ENCODE measurements at places on chromosomes 13 and 19.

GRCh38 chr13:105063676-105064075, 1471.8 kb downstream of the EFNB2 start:
- DNase-seq, result no peak

- no peak for DNase-seq
Measured at GRCh38 chr13:20294497-20294896, 62.4 kb upstream of the GJB6 start.

- no peak for DNase-seq
Measured at GRCh38 chr19:38061294-38061693, 154.3 kb downstream of the SIPA1L3 start.

DNA sequence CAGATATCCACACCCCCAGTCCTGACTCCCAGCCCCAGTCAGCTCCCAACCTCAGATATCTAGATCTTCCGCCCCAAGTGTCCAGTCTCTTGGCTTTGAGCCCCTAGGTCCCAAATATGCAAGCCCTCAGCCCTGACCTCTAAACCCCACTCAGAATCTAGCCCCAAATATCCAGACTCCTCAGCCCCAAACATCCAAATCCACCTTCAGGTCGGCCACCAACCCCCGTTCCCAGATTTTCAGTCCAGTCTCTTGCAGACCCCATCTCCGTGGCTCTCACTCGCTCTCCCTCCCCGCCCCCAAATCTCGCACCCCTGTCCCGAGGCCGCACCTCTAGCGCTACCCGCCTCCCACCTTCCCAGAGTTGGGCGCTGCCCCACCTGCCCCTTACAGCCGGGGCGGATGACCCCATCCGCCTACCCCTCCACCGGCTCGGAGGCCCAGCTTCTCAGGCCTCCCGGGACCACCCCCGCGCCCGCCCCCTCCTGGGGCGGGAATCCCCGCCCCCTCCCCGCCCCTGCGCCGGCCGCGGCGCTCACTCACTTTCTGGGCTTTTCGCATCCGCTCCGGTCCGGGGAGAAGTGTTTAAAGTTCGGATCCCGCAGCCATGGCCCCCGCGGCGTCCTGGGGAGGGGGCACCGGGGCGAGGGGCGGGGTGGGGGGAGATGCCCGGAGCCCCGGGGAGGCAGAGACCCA, 604 bp downstream of the ERFL start:
- no peak for DNase-seq

DNA sequence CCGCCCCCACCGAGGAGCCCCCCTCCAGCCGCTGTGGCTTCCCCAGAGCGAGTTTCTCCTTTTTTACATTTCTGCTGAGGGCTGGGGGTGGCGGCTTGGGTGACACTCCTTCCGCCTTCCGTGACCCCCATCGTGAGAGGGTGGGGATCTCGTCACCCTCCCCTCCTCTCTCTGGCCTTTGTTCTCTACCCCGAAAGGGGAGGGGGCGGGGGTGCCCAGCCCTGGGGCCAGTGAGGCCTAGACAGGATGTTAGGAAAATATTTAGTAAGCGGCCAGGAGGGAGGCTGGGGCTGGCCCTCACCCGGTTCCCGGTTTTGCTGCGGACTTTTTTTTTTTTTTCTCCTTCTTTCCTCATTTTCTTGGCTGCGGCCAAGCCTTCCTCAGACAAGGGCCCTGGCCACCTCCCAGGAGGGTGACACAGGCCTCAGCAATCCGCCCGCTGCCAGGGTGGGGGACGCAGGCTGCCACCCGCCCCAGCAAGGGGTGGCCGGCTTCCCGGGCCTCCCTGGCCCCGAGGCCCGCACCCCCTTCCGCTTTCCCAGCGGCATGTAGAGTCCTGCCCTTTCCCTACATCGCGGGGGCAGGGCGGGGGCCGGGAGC, 3.9 kb downstream of the MIDN start:
- DNase-seq, result peak; percentile 91

DNA sequence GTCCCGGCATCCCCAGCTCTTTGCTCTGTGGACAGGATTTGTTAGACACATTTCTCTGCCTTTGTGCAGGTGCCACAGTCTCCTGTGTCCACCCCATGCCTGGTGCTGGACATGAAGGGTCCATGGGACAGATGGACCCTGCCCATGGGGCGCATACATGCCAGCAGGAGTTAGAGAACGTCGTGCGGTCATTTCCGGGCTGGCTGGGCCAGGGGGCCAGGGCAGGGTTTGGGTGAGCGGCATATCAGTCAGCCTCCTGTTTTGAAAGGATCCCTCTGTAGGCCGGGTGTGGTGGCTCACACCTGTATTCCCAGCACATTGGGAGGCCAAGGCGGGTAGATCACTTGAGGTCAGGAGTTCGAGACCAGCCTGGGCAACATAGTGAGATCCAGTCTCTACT, 11.0 kb downstream of the KLHL26 start:
- DNase-seq, result no peak

DNA sequence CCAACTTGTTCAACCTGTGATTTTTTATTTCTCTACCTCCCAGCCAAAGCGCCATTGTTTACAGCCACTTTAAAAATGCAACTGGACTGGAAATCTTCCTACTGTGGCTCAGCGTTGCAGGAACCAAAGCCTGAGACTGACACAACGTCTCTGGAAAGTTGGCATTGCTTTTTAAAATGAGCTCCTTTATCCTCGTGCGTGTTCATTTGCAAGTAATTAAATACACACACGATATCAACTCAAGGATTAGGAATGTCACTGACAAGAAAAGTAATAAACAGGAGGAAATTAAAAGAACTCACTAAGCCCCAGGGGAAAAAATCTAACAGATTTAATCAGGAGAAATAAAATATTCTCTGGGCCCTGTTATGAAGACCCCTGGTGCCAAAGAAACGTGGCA, 184.6 kb upstream of the IRS2 start:
- no peak for DNase-seq

DNA sequence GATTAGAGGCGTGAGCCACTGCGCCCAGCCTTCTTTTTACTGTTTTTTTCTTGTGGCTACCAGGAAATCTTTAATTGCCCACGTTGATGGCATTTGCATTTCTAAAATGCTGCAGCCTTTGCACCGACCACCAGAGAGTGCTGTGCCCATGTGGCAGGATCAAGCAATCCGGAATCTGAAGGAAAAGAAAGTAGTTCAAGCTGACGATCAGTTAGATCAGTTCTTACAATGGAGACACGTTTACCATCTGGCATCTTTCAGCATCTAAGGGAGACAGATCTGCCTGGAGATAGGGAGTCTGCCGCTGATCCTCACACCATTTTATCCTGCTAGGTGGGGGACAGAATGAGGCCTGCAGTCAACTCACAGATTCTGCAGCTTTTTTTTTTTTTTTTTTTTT, 19.9 kb downstream of the TINCR start:
- no peak for DNase-seq

DNA sequence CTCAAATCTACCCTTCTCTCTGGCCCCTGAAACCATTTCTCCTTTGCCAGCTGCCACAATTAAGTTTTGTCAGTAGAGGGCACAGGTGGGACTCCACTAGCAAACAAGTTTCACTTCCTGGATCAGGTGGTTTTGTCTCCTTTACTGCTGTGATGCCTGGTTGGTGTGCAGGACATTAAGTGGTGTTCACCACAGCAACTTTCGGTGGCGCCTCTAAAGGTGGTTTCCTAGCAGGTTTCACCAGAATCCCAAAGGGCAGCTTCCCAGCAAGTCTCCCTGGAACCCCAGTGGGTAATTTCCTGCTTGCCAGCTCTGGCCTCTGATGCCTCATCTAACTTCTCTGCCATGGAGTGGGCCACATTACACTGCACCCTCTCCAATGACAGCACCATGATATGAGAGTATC, 16.6 kb downstream of the MED4 start:
- no peak for DNase-seq

GRCh38 chr13:19890030-19890429, 26.6 kb upstream of the ZMYM5 start:
- DNase-seq, result no peak

- no peak for DNase-seq
Measured at GRCh38 chr13:66216728-66217127, 1013.4 kb downstream of the PCDH9 start.

DNA sequence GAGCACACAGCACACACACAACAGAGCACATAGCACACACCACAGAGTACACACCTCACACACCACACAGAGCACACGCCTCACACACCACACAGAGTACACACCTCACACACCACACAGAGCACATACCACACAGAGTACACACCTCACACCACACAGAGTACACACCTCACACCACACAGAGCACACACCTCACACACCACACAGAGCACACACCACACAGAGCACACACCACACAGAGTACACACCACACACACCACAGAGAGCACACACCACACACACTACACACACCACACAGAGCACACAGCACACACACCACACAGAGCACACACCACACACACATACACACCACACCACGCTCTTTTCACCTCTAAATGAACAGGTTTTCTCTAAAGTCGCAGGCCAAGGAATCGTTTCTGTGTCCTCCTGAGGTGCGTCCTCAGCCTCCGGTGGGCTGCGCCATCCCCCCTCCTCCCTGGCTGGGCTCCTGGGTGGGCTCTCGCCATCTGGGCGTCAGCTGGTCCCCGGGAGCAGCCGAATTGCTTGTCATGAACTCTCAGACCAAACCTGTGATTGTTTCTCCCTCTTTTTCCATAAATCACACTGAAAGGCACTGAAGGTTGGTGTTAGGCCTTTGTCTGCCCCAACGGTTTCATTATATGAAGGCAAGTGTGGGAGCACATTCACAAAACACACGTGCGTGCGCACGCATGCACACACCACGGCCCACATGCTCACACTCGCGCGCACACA, 37.4 kb downstream of the TMEM255B start:
- DNase-seq, result no peak

GRCh38 chr13:86585835-86586234, 786.6 kb upstream of the SLITRK6 start:
- no peak for DNase-seq

DNA sequence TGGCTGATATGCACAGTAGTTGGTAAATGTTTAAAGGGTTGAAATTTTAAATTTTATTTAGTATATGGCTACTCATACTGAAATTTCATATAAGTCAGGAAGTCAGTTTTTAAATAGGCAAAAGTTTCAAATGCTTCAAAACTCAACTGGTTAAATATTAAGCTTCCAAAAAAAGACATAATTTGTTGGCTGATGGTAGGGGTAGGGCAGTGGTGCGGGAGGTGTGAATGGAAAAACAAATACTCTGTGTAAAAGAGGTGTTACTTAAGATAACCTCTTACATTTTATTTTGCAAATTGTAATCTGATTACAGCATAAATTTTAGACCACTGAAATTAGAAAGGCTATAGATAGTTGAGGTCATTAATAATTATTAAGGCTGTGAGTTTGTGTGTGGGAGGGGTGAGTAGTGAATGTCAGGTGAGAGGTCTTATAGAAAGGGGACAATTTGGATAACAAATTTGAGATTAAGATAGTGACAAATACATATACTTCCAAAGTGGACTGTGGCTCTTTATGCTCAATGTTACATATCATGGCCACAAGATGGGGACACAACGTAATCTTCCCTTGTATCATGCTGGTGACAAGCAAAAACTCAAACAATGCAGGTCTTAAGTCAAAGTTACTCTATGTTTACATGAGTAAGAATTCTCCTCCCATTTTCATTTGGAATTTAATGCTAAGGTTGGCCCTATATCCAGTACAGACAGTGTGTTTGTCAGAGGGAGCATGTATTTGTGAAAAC, 36.6 kb upstream of the OXGR1 start:
- DNase-seq, result no peak

GRCh38 chr13:30466841-30467252, 1.1 kb upstream of the HMGB1 start:
- no peak for DNase-seq

- no peak for DNase-seq
Measured at GRCh38 chr13:60210510-60211330, 47.0 kb upstream of the DIAPH3 start.

- no peak for DNase-seq
Measured at GRCh38 chr19:11338569-11339253, 746 bp downstream of the RAB3D start.

DNA sequence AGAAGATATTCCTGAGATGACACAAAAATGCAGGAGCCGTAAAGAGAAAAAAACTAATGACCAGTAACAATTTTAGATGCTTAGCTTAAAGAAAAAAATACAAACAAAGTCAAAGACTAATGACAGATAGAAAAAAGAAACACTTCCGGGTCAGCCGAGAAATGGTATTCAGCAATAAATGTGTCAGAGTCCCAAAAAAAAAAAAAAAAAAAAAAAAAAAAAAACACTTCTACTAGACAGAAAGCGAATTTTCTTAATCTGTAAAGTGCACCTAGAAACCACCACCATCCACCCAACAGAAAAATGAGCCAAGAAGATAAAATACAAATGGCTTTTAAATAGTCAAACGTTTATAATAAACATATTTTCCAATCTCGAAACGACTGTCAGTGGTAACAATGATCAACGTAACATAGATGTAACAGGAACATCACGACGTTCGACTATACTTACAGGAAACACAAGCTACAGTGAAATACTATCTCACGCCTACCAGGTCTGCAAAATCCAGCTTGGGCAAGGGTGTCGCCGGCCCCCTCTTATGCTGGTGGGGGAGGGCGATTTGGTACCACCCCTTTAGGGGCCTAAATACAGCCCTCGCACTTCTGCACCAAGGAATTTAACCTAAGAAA, 10.6 kb downstream of the ABHD17A start:
- DNase-seq, result no peak

GRCh38 chr13:101178406-101178805, 237.9 kb downstream of the NALCN start:
- DNase-seq, result peak; percentile 24

DNA sequence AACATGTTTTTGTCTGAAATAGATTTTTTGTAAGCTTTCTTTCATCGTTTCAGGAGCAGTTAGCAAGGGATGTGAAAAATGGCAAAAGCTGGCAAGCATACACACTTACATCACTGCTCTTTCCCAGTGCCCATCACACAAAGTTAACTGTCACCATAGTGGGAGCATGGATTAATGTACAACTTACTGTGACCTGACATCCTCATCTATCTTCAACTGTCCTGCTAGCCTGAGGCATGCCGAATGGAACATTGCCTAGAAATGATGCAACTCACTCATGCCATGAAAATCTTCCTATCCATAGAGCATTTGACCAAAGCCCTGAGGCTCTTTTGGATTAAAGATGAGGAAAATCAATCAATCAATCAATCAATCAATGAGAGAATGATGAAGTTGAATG, 491.7 kb upstream of the SLC10A2 start:
- DNase-seq, result no peak

GRCh38 chr19:44111910-44112463, 1.2 kb upstream of the ZNF225 start:
- DNase-seq, result peak; percentile 53

- no peak for DNase-seq
Measured at GRCh38 chr19:2503521-2504109, 27.7 kb downstream of the GADD45B start.

GRCh38 chr19:30023330-30023729, 81.3 kb downstream of the URI1 start:
- DNase-seq, result no peak

GRCh38 chr19:45526143-45526542, 18.9 kb downstream of the VASP start:
- DNase-seq, result peak; percentile 76

Data from putamen (tissue), 1 donor.